Globus pallidus (tissue), 1 donor: ENCODE measurements at places on chromosomes 12 and 14.

- no peak for DNase-seq
These were observed 30.3 kb downstream of the HIP1R start for GRCh38 chr12:122865268-122866231.

- no peak for DNase-seq
These were observed 305.2 kb upstream of the MIS18BP1 start for GRCh38 chr14:45558183-45558582.

- DNase-seq = no peak
These were observed 104.6 kb downstream of the SAMD4A start for GRCh38 chr14:54671537-54671936.

- no peak for DNase-seq
These were observed 24.4 kb downstream of the GLRX5 start for GRCh38 chr14:95559203-95559602.

GRCh38 chr14:75628816-75629215 lies 31.9 kb downstream of the ERG28 start:
- no peak for DNase-seq

GRCh38 chr14:85534458-85535293 lies 4.7 kb downstream of the FLRT2 start:
- DNase-seq = no peak

DNA sequence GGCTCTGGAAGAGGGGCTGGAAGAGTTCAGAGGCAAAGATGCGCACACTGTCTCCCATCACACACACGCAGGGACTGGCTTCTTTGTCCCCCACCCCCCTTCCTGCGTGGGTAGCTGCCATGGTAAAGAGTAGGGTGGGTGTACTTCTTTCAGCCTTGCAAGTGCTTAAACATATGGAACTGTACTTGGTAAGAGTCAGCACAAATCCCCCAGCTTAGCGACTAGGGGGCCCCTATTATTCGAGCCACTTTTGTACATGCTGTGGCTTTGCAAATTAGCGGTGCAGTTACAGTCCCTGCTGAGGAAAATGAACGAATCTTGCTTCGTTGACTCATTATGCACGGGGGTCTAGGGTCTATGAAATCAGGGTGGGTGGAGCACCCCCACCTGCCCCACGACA lies 123.8 kb downstream of the AACS start:
- no peak for DNase-seq

- DNase-seq = peak; percentile 47
These were observed 203.6 kb downstream of the NOVA1 start for GRCh38 chr14:26394150-26394810.

GRCh38 chr14:52790756-52791222 lies 618 bp downstream of the GNPNAT1 start:
- peak; percentile 38 for DNase-seq

- DNase-seq = no peak
These were observed 289.5 kb upstream of the E2F7 start for GRCh38 chr12:77354766-77355362.

GRCh38 chr14:23366426-23366921 lies 1.5 kb upstream of the EFS start:
- peak; percentile 84 for DNase-seq

DNA sequence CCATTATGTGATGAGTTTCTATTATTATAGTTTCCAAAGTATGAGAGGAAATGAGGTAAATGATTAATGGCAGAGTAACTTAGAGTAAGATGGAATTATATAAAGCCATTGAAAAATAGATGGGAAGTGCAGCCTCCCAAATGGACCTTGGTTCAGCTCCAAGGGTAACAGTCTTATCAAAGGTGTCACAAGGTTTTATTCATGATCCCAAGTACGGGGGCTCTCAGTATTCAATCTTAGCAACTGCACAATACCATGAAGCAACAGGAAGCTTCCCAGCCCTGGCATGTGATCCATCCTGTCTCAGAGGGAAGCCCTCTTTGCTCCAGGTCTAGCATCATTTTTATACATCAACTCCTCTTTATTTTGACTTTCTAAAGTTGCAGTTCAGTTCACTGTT lies 948.2 kb downstream of the GALC start:
- DNase-seq = no peak

GRCh38 chr14:69882116-69882864 lies 3.1 kb downstream of the SMOC1 start:
- no peak for DNase-seq

- DNase-seq = no peak
These were observed 1.0 kb downstream of the RTL1 start for GRCh38 chr14:100902295-100903133.

DNA sequence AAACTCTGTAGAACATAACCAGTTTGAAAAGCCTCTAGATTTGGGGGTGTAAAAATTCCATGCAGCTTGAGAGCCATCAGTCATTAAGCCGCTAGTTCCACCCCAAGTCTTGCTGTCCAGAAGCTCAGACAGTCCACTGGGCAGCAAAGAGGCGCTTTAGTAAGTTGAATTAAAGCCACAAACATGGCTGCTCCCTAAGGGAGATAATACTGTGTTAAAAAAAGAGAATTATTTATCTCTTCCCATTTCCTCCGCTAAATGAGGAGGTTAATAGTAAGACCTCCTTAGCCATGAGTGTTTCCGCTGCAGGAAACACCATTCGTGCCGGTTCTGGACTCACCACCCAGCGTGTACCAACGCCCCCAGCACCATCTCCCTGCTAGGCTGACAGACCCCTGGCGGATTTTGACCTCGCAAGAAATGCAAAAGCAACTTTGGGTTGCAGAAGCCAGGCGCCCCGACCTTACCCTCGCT lies 536 bp downstream of the TM7SF3 start:
- DNase-seq = peak; percentile 40

DNA sequence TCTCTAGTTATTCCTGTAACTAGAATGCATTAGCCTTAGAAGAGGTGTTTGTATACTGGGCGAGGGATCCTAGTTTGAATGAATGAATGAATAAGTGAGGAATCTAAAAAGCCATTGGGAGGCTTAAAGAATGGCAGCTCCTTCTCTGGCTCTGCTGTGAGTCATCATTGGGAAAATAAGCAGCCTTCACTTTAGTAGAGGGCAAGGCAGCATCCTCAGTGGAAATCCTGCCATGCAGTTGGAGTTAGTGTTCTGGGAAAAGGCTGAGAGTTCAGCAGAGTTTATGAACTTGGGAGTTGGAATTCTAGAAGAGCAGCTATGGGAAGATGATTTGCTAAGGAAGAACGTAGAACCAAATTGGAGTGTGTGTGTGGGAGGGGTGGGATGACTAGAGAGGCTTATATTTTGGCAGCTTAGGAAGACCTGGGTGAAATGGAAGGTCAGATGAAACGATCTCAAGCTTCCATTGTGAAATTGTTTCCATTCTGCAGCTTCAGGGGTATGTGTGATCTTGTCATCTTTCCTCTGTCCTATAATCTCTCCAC lies 120.8 kb downstream of the PTCSC3 start:
- no peak for DNase-seq

DNA sequence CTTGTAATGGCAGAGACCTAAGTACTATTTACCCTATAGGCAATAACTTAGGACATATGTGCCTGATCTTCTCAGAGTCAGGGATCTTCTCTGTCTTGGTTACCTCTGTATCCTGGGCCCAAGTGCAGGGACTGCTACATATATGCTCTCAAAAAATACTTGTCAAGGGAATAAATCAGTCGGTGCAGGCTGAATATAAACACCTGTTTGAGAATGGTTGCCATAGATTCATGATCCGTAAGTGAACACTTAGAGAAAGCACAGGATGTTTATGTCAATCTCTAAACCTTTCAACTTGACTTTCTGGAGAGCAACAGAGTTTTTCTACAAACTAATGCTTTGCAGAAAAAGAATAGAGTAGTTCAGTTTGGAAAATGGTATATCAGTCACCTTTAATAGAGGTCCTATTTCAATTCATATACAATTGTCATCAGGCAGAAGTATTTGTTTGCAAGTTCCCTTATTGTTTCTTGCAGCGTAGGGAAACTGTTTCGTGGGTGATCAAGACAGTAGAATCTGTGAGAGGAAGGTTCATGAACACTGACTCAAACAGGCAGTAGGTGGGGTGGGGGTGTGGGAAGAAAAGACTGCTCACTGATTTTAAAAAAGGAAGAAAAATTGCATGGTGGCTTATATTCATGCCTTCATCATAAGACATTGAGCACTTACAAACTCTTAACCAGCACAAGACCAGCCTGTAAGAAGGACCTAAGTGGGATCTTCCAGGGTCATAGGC lies 6.0 kb upstream of the UBE2N start:
- DNase-seq = no peak

DNA sequence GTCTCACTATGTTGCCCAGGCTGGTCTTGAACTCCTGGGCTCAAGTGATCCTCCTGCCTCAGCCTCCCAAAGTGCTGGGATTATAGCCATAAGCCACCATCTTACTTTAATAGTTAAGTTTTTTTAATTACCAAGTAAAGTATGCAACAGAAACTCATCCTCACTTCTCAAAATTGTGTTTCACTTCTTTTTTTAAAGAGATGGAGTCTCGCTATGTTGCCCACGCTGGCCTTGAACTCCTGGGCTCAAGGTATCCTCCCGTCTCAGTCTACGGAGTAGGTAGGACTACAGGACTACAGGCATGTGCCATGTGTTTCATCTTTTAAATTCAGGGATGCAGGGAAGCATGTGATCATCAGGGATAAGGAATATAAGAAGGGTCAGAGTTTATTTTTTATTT lies 17.2 kb upstream of the ARID2 start:
- DNase-seq = no peak

DNA sequence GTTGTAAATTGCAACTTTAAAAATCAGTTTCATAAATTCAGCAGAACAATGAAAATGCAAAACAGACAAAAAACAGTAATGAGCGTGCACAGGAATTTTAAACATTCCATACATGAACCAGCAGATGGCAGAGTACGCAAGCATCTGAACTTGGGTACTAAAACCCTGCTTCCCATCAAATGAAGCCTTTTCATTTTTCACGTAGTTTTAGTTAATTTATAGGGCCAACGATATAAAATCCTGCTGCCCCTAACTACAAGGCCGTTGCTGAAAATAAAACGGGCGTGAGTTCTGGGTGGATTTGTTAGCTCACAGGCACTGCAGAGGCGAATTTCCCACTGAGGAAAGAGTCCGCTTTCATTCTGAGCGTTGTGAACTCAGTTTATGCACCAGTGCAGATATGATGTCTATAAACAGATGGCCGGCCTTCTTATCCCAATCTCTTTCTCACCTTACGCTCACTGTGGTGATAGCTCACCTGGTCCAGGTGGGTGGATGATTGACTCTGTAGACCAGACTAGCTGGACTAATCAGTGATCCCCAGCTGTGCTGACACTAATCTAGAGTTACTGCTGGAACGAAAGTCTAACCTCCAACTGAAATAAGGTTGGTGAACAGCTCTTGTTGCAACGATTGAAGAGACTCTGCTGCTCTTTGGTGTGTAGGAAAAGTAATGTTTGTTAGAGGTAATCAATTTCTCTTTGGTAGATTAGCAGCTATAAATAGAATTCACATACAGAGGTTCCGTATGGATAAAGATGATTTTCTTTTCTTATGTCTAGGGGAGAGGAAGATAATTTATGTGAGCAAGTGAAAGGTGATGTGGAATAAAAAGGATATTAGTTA lies 89.2 kb downstream of the PDZRN4 start:
- peak; percentile 56 for DNase-seq

- no peak for DNase-seq
These were observed 6.3 kb downstream of the MSI1 start for GRCh38 chr12:120362516-120363273.

GRCh38 chr12:67080637-67081036 lies 188.5 kb upstream of the CAND1 start:
- no peak for DNase-seq

DNA sequence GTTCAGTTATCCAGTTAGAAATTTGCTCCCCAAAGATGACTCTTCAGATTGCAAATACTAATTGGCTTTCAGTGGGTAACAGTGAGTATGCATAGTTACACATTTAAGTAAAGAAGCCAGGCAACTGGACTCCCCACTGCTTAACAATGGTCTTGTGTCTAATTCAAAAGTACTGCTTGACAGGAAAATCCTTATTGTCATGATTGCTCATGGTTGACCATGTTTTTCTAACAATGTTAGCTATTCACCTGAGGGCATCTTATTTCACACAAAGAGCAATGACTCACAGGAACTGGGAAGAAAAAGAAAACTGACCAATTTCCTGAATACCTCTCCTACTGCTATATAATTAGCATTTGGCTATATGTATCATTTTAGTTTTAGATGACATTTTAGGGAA lies 33.7 kb upstream of the ALG10B start:
- DNase-seq = no peak

GRCh38 chr12:15599266-15600037 lies 189.7 kb downstream of the EPS8 start:
- DNase-seq = no peak

GRCh38 chr12:95258803-95259202 lies 41.2 kb downstream of the VEZT start:
- no peak for DNase-seq

- DNase-seq = peak; percentile 26
These were observed 212.8 kb upstream of the CCDC196 start for GRCh38 chr14:66273261-66273832.

DNA sequence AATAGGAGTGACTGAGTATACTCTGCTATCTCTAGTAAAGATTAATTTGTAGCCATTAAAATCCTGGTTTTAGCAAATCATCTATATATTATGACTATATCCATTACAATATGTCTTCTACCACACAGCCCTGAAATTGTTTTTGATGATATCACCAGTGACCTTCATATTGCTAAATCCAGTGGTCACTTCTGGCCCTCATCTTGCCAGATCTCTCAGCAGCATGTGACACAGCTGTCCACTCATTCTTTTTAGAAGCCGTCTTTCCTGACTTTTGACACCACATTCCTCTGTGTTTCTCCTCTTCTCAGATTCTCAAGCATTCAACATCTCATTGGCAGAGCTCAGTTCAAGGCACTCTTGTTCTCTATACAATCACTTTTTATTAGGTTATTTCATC lies 54.9 kb downstream of the CPNE8 start:
- no peak for DNase-seq

DNA sequence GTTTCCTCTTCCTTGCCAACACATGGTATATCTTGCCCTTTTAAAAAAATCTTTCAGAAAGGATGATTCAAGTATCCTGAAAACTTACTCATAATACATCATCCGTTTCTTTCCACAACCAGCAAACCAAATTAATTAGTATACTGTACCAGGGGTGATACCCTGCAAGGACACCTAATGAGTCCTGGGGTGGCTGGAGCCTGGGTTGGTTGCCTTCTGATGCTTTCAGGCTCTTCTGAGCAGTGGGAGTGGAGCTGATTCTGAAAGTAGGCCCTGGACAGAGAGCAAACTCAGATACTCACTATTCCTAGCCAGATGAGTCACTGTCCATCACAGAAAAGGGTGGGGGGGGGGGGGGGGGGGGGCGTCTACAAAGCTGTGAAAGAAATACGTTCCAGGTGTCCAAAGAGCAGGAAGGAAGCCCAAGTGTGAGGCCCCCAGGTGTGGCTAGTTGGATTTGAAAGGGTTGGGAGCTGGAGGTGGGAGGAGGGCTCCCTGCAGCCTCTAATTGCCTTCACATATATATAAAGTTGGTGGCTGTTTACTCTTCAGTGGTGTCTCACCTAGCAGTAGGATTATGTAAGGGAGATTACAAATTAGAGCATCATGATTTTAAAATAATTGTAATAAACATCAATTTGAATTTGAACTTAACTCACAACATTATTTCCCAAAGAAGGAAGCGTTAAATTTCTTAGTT lies 36.5 kb downstream of the FBXO33 start:
- no peak for DNase-seq
